IPS-NIHi11 (cell line): ENCODE measurements at places on chromosomes 7 and 10.

GRCh38 chr7:9488555-9488954, 1055.1 kb downstream of the NXPH1 start:
- DNase-seq, result no peak

GRCh38 chr10:77516575-77516974, 121.0 kb downstream of the KCNMA1 start:
- DNase-seq, result no peak

- DNase-seq, result no peak
These were observed 1363.4 kb upstream of the CELF2 start for GRCh38 chr10:9654261-9654660.

- DNase-seq, result no peak
These were observed 124.9 kb downstream of the ARHGAP12 start for GRCh38 chr10:31803606-31804351.

GRCh38 chr10:86179153-86179524, 187.5 kb downstream of the GRID1 start:
- DNase-seq, result no peak
